ENCODE measurements at places on chromosomes 6 and 20. TPM values are rescaled to one million over a fixed set of nuclear protein-coding genes. Genes with fewer than 3 reads are reported as not detected.

- DNase-seq, result no peak
Observed at GRCh38 chr6:27879837-27880236, 32.4 kb downstream of the OR2B2 start.

The RAB23 gene
- 51.3 TPM for total RNA-seq

- no peak for DNase-seq
Observed at GRCh38 chr6:26355366-26355765, 9.6 kb upstream of the BTN3A2 start.

The PI3 gene
- total RNA-seq, result not detected

The SYNDIG1 gene
- total RNA-seq, result 32.6 TPM

The NFKBIE gene
- total RNA-seq, result 7.8 TPM

GRCh38 chr6:125153391-125154117 is at the start of gene TPD52L1:
Gene TPD52L1, plus strand, starts transcription at chr6:125153773. Its CDS starts 179 bp downstream, at chr6:125153952.
- peak; percentile 72 for DNase-seq

DNA sequence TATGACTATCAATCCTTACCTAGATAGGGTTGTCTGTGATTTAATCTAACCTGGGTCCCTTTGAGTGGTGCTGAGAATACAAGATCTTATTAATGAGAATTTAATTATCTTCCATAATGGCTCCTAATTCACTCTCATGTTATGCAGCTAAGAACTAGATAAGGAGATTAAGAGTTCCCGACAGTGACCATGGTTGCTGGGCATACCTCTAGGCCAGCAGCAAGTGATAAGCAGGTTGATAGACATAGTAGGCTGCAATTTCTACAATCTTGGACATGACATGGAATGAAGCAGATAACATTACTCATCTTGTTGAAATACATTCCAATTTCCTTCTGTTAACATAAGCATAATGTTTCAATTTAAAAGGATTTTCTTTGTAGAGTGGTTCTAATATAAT is 27.1 kb downstream of the SPACA1 start:
- DNase-seq, result no peak

DNA sequence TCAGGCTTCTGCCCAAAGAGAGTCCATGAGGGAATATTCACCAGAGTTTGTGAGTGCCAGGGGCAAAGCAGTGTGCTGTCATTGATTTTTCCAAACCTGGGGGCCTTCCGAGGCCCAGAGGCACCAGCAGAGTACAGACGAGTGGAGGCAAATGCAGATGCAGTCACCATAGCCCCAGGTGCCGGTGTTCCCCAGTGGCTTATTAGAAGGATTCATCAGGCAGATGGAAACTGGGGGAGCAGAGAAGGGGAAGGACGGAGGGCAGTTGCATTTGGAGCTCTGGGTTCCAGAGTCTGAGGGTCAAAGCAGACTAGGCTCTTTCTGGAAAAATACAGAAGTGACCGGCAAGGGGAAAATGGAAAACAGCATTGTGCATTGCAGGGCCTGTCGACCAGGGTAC is 184.2 kb downstream of the ANKRD60 start:
- no peak for DNase-seq

DNA sequence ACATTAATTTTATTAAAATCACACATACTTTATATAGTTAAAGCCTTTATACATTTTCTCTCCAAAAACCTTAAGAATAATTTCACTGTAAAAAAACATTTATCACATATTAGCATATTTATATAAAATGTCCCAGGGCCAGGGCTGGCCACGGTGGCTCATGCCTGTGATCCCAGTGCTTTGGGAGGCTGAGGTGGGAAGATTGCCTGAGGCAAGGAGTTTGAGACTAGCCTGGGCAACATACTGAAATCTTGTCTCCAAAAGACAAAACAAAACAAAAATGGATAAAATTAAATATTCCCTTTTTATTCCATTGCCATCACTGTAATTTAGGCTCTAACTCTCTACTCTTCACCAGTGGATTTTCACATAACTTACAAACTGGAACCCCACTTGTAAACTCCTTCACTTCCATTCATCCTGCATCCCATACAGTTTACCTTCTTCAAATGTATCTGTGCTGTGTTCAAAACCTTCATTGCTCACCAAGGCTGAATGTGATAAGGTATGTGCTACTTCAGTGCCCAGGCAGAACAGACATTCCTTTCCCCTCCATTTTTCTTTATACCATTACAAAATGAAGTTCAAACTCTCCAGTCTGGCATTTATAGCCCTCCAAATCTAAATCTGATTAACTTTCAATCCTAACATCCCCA is 42.9 kb upstream of the PIM1 start:
- DNase-seq, result no peak

- DNase-seq, result no peak
Observed at GRCh38 chr6:74932232-74932888, 273.5 kb downstream of the COL12A1 start.

GRCh38 chr6:31879901-31880300 is 1.1 kb upstream of the SLC44A4 start:
- DNase-seq, result no peak

The LIME1 gene
- total RNA-seq, result 1.7 TPM

GRCh38 chr6:88008831-88009231 is 38.8 kb upstream of the SPACA1 start:
- DNase-seq, result no peak

The PDYN gene
- not detected for total RNA-seq

The OTOR gene
- total RNA-seq, result 0.47 TPM

The ABHD12 gene
- 39.0 TPM for total RNA-seq

All from occipital lobe (tissue), 3 donors.